Cardiac fibroblast (primary cell): ENCODE measurements at places on chromosomes 12 and 14.
A peak's percentile ranks its signal among the peaks of the same experiment; 100 is the strongest.

- no peak for DNase-seq
These were observed 127.7 kb downstream of the NRXN3 start for GRCh38 chr14:78297858-78298257.

- DNase-seq: peak; percentile 15
These were observed 75.2 kb upstream of the RPH3A start for GRCh38 chr12:112716099-112717093.

- DNase-seq: no peak
These were observed 43.6 kb downstream of the DYNC1H1 start for GRCh38 chr14:102007916-102008418.

- DNase-seq: no peak
These were observed 99.9 kb downstream of the NINJ2 start for GRCh38 chr12:563250-563781.

- DNase-seq: no peak
These were observed 66.1 kb upstream of the PRB2 start for GRCh38 chr12:11461433-11461832.

DNA sequence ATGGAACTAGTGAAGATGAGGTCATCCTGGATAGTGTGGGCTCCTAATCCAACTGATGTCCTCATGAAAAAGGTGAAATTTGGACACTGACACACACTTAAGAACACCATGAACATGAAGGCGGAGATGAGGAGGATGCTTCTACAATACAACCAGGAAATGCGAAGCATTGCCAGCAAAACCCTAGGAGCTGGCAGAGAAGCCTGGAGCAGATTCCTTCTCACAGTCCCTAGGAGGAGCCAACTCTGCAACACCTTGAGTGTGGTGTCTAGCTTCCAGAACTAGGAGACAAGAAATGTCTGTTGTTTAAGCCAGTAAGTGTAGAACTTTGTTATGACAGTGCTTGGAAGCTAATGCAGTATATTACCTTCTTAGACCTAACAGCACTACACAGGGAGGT is 191.9 kb upstream of the PWP1 start:
- DNase-seq: no peak

DNA sequence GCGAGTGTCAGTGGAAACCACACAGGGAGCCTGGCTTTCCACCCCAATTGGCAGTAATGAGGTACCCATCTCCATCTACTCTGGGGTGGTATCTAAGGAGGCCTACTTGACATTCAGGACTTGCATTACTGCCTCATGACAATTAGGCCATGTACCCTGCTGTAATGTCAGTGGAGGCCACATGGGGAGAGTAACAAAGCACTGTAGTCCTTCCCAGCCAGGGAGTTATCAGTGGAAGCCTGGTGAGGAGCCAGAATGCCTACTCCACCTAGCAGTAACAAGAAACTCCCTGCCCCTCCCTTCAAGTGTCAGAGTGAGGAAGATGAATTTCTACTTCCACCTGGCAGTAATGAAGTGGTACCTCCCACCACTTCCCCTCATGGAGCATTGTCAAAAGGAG is 12.5 kb downstream of the TIMM9 start:
- DNase-seq: no peak

DNA sequence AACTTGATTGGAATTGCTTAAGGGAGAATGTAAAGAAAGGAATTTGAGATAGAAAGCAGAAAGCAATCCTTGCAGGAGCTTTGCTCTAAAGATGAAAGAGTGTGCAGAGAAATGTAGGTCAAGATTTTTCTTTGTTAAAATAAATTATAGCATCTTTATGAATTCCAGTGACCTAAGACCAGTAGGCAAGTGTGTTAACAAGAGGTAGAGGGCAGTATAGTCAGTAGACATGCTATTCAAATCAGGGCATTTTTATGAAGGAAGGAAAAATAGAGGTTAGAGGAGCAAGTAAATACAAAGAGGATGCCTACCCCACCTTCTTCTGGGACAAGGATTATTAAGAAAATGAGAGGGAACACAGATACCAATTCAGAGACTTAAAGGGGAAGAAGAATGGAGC is 148.5 kb downstream of the PLCZ1 start:
- DNase-seq: peak; percentile 32

DNA sequence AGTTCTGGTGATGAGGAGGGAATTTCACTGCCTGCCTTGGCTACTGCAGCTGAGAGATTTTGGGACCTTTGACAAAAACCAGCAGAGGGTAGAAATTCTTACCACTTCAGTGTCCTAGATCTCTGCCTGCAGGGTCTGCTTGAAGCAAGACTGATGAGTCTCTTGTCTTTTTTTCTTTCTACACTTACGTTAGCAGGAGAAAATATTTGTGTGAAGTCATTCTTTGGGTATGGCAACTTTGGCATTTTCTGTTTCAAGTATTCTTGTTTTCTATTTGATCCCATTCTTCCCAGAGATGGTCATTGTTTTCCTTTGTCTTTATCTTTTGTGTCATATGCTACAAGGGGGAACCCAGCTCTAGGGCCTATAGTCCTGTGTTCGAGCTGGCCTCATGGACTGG is 65.6 kb upstream of the FERMT2 start:
- no peak for DNase-seq

- peak; percentile 97 for DNase-seq
These were observed 105.0 kb downstream of the PPP2R5E start for GRCh38 chr14:63438065-63438757.

DNA sequence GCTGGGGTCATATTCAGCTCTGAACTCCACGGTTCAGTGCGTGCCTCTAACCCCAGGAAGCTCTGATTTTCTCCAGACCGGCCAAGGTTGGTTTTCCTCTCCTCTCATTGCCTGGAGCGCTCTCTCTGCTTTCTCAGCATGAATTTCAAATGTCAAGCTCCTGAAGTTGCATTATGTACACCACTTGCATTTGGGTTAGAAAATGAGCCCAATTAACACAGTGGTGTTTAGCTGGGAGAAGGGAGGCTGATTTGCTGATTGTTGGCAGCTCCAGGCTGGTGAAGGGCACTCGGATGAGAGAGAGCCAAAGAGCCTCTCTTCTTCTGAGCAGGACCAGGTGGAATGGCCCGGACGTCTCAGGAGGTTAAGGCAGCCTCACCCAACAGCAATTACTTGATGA is 570.9 kb downstream of the VRK1 start:
- no peak for DNase-seq

- DNase-seq: peak; percentile 76
These were observed 798.8 kb downstream of the SLC16A7 start for GRCh38 chr12:60394665-60395064.

- DNase-seq: peak; percentile 30
These were observed 5.7 kb downstream of the AHNAK2 start for GRCh38 chr14:104972301-104973134.

- no peak for DNase-seq
These were observed 21.8 kb downstream of the CAPS2 start for GRCh38 chr12:75308279-75308678.

DNA sequence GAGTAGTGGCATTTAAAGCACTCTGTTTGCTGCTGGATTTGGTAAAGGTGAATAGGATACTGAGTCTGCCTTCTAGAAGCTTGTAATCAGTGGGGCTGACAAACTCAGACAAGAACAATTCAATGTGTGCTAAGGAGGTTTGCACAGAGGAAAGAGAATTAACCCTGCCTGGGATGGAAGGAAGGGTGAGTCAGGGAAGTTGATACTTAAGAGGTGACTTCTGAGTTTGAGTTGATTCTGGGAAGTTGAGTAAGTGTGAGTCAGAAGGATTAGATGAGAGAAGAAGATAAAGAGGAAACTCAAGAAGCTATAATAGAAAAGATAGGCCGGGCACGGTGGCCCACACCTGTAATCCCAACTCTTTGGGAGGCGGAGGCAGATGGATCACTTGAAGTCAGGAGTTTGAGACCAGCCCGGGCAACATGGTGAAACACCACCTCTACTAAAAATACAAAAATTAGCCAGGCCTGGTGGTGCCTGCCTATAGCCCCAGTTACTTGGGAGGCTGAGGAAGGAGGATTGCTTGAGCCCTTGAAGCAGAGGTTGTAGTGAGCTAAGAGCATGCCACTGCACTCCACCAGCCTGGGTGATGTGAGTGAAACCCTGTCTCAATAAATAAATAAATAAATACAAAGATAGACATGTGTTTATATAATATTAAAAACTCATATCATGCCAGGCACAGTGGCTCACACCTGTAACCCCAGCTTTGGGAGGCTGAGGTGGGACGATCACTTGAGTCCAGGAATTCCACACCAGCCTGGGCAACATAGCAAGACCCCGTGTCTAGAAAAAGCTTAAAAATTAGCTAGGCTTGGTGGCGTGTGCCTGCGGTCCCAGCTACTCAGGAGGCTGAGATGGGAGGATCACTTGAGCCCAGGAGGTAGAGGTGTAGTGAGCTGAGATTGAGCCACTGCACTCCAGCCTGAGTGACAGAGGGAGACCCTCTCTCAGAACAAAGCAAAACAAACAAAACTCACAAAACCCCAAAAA is 126.8 kb upstream of the CPM start:
- DNase-seq: peak; percentile 95

GRCh38 chr12:54983536-54984101 is 943 bp downstream of the TESPA1 start:
- DNase-seq: no peak

- DNase-seq: peak; percentile 3
These were observed 323.7 kb upstream of the OR4E1 start for GRCh38 chr14:21997300-21997699.

GRCh38 chr12:9509464-9510161 is 98.1 kb downstream of the KLRB1 start:
- peak; percentile 57 for DNase-seq
